Stimulated activated CD8-positive, alpha-beta memory T cell treated with anti-CD3 and anti-CD28 coated beads, Interleukin-15, amount 100 ng/mL, for 4 hours (primary cell): ENCODE measurements at places on chromosomes 6 and 20.

DNA sequence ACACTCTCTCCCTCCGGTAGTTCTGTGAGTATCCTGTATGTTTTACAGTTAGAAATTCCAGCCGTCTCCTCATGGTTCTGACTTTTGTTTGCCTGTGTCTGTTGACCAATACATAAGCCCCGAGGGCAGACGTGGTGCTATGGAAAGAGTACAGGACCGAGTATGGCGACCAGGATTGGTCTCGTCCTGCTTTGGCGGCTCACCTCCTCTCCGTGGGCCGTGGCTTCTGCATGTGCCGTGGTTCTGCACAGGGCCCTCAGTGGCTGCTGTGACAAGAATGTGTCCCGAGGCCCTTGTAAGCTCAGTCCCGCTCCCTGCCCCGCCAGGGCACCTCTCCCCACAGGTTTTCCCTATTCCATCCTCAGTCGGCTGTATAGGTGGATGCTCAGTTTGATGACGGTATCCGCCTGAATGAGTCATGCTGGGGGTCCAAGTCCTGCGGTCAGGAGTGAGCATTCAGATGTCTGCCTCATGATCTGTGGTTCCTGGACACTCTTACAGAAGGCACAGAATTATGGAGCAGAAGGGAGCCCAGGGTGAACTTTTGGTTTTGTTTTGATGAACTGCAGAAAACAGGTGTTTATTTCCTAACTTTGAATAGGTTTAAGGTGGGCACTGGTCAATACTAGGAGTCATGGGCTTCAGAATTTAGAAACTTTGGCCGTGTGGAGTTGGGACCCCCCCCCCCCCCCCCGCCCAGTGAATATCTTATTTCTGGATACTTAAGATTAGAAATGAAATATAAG, 1.2 kb downstream of the ARFGAP1 start:
- no peak for DNase-seq

DNA sequence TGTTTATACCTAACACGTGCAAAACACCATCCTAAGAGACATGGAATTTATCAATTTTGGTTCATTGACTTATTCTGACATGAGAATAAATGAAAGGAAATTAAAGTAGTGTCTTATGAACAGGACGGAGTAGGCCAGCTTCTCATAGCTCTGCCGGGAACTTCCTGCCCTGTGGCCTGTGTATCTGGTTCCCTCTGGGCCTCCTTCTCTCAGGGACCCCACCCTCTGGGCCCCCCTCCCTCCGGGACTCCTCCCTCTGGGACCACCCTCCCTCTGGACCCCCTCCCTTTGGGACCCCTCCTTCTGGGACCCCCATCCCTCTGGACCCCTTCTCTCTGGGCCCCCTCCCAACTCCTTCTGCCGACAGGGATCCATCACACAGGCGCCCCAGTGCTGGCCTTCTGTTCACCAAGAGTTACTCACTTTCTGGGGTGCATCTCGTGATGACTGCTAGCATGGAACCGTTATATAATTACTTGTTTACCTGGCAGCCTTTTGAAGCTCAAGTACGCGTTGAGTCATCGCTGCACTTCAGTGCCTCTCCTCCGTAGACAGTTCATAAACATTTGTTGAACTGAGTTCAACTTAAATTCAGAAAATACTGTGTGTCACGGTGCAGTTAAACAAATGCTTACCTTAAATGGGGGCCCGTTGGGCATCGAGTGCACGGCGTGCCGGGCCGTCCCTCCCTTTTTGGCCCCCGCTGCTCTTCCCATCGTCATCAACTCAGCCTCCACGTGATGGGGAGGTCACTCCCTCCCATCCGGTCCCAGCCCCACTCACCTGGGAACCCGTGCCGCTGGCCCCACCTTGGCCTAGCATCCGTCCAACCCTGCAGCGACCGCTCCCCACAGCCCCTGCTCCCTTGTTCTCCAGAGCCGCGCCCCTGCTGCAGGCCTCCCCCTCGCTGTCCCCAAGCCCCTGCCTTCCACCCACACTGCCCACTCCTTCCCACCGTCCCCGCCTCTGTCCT, 8.1 kb downstream of the CCR6 start:
- no peak for DNase-seq

DNA sequence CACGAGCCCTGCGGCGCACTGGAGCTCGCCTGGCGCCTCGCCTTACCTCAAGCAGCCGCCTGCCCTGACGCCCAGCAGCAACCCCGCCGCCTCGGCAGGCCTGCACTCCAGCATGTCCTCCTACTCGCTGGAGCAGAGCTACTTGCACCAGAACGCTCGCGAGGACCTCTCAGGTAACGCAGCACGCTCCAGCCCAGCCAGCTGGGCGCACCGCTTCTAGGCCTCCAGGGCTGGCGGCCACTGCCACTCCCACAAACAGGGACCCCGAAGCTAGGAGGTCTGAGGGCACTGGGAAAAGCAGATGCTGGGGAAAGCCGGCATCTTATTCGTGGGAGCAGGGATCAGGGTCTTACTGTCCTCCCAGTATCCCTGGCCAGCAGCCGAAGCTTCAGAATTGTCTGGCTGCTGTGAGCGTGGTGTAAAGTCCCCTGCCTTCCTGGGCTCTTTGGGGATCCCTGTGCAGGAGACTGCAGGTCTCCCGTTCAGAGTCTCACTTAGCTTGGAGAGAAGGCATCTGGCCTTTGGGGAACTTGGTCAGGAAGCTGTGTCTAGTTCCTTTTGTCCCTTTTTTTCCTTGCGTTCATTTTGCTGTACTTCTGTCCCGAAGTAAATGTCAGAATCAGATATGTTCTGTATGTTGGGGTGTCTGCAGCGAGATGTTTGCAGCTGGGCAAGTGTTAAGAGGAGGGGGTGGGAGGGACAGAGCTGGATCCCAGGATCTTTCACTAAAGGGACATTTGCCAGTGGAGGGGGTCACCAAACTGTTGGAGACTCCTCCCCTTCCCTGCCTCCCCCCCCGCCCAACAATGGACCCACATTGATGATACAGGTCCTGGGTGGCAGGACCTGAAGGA, 1.8 kb downstream of the FOXF2 start:
- DNase-seq: no peak

- no peak for DNase-seq
Measured at GRCh38 chr6:38697846-38698245, 5.1 kb downstream of the GLO1 start.

DNA sequence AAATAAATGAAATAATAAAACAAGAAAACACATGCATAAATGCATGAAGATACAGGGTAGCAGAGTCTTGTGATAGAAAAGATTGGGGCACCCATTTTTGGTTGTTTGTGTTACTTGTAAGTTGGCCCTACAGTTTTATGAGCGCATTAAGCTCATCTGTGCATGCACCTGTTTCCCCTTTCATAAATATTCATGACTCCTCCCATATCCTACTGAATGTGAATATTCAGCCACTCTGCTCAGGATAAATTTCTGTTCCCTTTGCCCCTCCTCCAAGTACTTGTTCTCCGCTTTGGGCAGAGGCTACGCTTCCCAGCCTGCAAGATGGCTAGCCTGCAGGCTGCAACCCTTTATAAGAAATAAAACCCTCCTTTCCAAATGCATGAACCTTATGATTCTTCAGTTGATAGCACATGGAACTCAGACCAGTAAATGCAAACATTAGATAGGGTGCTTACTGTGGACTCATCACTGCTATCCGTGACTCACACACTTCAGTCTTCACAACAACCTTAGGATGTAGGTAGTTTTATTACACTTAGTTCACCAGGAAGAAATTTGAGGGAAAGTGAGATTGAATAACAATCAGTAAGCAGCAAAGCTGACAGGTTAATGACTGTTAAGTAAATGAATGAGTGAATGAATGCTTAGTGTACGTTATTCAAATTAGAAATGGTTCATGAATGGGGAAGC, 15.0 kb downstream of the ALDH8A1 start:
- DNase-seq: no peak

- no peak for DNase-seq
Measured at GRCh38 chr20:21225215-21225947, 77.8 kb upstream of the XRN2 start.

DNA sequence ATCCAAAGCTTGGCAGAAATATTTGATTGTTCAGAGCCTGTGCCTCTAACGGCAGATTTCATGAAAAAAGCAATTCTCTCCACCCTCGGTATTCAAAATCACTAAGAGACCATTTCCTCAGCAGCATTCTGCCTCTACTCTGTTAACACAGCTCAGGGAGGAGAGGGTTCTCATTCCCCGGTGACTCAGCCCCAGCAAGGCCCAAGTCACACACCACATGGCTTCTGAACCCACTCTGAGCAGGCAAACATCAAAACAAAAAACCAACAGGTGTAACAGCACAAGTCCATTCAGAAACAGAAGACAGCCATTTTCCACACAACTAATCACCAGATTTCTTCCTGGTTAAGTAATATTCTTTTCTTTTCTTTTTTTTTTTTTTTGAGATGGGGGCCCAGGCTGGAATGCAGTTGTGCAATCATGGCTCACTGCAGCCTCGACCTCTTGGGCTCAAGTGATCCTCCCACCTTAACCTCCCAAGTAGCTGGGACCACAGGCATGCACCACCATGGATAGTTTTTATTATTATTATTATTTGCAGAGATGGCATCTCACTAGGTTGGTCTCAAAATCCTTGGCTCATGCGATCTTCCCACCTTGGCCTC, 55.4 kb downstream of the GFOD1 start:
- DNase-seq: no peak
